Activated naive CD8-positive, alpha-beta T cell treated with anti-CD3 and anti-CD28 coated beads for 36 hours (primary cell): ENCODE measurements at places on chromosomes 3 and 15.

- no peaks in the 10 kb centered on the region for H3K4me1 ChIP-seq
- no peak for DNase-seq
- no peaks in the 10 kb centered on the region for H3K27me3 ChIP-seq
- no peak overlapping the region for H3K4me3 ChIP-seq
- no peak overlapping the region for H3K27ac ChIP-seq
Measured at GRCh38 chr15:100264994-100265640, 76.7 kb downstream of the ADAMTS17 start.

- no peak overlapping the region for H3K4me3 ChIP-seq
- no peaks in the 10 kb centered on the region for H3K36me3 ChIP-seq
- H3K4me1 ChIP-seq, result no peaks in the 10 kb centered on the region
- no peak for DNase-seq
- no peak overlapping the region for H3K27ac ChIP-seq
Measured at GRCh38 chr3:61605589-61606175, 44.3 kb downstream of the PTPRG start.

- no peak for DNase-seq
- H3K27me3 ChIP-seq, result no peaks in the 10 kb centered on the region
- no peaks in the 10 kb centered on the region for H3K4me1 ChIP-seq
- H3K27ac ChIP-seq, result no peak overlapping the region
Measured at GRCh38 chr15:20346082-20346805, 195.4 kb downstream of the GOLGA6L6 start.

- peaks cover 20% of the 10 kb centered on the region for H3K36me3 ChIP-seq
- H3K27ac ChIP-seq, result no peak overlapping the region
- no peak overlapping the region for H3K4me3 ChIP-seq
- DNase-seq, result no peak
- peaks cover 21% of the 10 kb centered on the region for H3K4me1 ChIP-seq
Measured at GRCh38 chr3:114685161-114685560, 391.3 kb downstream of the TIGIT start.

GRCh38 chr15:72319985-72320671, at the start of gene CELF6:
TSS of gene CELF6 (minus strand) at chr15:72320157. CDS start at chr15:72319874, 283 bp downstream.
- peak within 1 kb of the TSS; percentile 70 for H3K4me3 ChIP-seq
- H3K36me3 ChIP-seq, result peaks cover 12% of the 10 kb centered on the region
- H3K4me1 ChIP-seq, result peaks cover 8% of the 10 kb centered on the region
- no peak within 1 kb of the TSS for H3K27ac ChIP-seq
- H3K27me3 ChIP-seq, result peaks cover 10% of the 10 kb centered on the region

GRCh38 chr3:56683122-56683817, at the start of gene TASOR:
TSS of gene TASOR (minus strand) at chr3:56683265. CDS start at chr3:56683006, 259 bp downstream.
- H3K27me3 ChIP-seq, result no peaks in the 10 kb centered on the region
- peak within 1 kb of the TSS; percentile 96 for H3K27ac ChIP-seq
- peak; percentile 89 for DNase-seq
- peaks cover 41% of the 10 kb centered on the region for H3K4me1 ChIP-seq
- peaks cover 48% of the 10 kb centered on the region for H3K36me3 ChIP-seq

- no peaks in the 10 kb centered on the region for H3K27me3 ChIP-seq
- H3K36me3 ChIP-seq, result no peaks in the 10 kb centered on the region
- H3K27ac ChIP-seq, result no peak overlapping the region
- no peak for DNase-seq
Measured at GRCh38 chr3:125115640-125116039, 59.8 kb upstream of the HEG1 start.

GRCh38 chr15:69853544-69853951, 244.2 kb downstream of the TLE3 start:
- H3K4me3 ChIP-seq, result no peak overlapping the region
- no peaks in the 10 kb centered on the region for H3K36me3 ChIP-seq
- H3K4me1 ChIP-seq, result peaks cover 11% of the 10 kb centered on the region
- H3K27me3 ChIP-seq, result no peaks in the 10 kb centered on the region

GRCh38 chr3:154367221-154367620, 42.9 kb upstream of the DHX36 start:
- no peak for DNase-seq
- no peak overlapping the region for H3K4me3 ChIP-seq
